AG09319 (cell line): ENCODE measurements at places on chromosomes 1 and 21.

- no peak for DNase-seq
Measured at GRCh38 chr1:42937141-42937696, 21.4 kb downstream of the SLC2A1 start.

DNA sequence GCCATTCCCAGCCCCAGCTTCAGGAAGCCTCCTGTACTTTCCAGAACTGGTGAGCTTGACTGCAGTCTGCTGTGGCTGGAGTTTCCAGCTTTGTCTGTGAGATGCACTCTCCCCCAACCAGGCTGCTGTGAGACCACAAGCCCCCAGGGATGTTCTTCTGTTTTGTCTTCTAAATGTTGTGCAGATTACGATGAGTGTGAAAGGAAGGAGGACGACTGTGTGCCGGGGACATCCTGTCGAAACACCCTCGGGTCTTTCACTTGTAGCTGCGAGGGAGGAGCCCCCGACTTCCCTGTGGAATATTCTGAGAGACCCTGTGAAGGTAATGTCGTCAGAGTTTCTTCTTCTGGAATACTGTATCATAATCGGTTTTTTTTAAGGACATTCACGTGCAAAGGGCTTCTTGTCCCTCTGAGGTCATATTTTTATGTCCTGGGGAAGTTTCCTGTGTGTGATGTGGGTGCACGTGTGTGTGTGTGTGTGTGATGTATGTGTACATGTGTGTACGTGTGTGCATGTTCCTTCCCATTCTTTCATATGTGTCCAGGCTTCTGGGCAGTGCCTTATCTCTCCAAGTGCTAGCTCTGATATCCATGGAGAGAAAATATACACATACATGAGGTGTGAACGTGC lies 49.9 kb downstream of the UMODL1 start:
- DNase-seq: no peak

DNA sequence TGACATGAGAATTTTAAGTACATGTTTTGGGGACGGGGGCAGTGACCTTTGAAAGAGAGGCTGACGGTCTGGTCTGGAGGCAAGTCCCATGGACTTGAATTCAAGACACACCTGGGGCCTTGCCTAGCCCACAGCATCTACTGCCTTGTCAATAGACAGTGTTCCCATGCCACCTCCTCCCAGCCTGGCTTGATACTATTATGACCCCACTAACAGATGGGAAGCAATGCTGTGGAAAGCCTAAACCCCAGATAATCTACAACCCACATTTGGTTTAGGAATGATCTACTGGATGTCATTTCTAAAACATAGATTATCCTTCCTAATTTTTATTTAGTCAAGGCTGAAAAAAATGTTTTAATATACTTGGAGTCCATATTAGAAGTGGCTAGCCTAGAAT lies 17.8 kb upstream of the NFASC start:
- DNase-seq: no peak

DNA sequence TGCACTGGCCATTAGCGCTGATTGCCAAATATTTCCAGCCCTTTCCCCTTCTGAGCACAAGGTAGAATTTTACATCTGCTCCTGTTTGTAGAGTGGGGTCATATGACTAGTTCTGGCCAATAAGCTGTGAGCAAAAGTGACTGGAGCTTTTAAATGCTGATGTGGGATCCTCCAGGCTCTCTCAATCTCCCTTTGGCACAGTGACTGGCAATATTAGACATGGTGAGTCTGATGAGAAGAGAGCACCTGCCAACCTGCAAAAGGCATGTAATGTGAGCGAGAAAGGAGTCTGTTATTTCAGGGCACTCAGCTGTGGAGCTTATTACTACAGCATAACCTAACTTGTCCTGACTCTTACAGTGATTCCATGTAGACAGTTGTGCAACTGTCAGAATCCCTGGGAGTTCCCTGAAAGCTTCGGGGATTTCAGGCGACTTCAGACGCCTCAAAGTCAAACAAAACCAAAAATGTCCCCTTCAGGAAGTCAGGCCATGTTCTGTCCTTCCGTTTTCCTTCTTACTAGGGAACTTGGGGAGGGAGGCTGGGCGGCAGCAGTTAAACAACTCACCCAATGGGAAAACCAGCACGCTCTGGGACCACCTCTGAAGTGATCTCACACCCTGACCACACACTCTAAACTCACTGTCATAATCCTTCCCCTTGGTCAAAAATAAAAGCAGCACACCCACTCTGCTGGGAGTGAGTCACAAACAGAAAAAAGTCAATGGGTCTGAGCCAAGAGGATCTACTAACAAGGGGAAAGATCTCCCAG lies 3.6 kb upstream of the RASSF5 start:
- peak; percentile 72 for DNase-seq
